ENCODE measurements at places on chromosomes 2 and 18. TPM values are rescaled to one million over a fixed set of nuclear protein-coding genes. Genes with fewer than 3 reads are reported as not detected.

The UGT1A10 gene
- not detected for polyA plus RNA-seq

The DIPK1C gene
- not detected for polyA plus RNA-seq

- no peak for DNase-seq
Measured at GRCh38 chr2:151906633-151906998, 78.4 kb upstream of the ARL5A start.

DNA sequence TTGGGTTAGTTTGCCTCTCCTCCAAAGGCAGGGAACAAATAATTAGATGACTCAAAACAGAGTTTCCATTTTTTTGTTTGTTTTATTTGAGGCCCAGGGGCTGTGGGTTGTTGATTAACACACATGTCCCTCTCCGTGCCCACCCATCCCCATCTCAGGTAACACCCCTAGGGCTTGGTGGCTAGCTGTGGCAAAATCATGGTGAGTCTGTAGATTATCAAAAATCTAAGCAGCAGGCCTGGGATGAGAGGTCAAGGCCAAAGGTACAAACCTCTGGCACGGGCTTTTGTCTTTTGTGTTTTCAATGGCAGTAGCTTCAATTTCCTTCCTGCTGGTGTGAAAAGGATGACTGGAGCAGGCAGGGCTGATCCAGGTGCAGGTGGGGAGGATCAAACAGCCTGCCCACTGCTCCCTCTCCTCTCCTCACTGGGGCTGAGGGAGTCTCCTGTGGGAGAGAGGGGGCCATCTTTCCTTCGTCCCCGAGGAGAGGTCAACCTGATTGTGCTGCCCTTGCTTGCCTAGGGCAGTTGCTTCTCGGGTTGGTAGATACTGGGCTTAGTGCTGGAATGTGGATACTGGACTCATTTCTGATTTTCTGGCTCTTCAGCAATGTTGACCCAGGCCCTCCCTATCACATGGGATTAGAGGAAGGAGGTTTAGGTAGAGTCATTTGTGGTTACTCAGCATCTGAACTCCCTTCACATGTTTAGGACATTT is 31.9 kb upstream of the EML4 start:
- DNase-seq = no peak

GRCh38 chr2:166671235-166671634 is 177.2 kb upstream of the SCN7A start:
- DNase-seq = no peak

Data from immature natural killer cell (primary cell).